ENCODE measurements at places on chromosomes 2 and 18.

DNA sequence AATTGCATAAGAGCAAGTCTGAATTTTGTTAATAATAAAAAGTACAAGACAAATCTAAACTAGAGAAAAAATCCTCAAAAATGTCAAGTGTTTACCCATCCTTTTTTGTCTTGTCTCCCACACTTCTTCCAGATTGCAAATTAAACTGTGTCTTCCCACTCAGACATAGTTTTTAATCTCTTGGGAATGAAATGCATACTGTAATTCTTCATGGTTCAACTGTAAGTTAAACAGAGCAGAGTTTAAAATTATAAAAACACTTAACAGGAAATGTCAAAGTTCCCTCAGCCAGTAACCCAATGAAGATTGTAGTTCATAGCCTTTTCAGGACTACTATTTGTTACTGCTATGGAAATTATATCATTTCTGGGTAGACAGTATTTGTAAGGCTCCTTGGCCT, 171.8 kb downstream of the UBE2E3 start:
- DNase-seq = no peak

GRCh38 chr18:21439431-21439846, 161.1 kb downstream of the ESCO1 start:
- DNase-seq = no peak

GRCh38 chr2:96550787-96551604, 14.4 kb downstream of the ARID5A start:
- no peak for DNase-seq

GRCh38 chr2:147351784-147352183, 493.0 kb upstream of the ACVR2A start:
- peak; percentile 54 for DNase-seq

GRCh38 chr18:26183395-26184112, 42.7 kb upstream of the TAF4B start:
- no peak for DNase-seq

GRCh38 chr18:77113361-77114151, 19.0 kb downstream of the MBP start:
- DNase-seq = no peak

DNA sequence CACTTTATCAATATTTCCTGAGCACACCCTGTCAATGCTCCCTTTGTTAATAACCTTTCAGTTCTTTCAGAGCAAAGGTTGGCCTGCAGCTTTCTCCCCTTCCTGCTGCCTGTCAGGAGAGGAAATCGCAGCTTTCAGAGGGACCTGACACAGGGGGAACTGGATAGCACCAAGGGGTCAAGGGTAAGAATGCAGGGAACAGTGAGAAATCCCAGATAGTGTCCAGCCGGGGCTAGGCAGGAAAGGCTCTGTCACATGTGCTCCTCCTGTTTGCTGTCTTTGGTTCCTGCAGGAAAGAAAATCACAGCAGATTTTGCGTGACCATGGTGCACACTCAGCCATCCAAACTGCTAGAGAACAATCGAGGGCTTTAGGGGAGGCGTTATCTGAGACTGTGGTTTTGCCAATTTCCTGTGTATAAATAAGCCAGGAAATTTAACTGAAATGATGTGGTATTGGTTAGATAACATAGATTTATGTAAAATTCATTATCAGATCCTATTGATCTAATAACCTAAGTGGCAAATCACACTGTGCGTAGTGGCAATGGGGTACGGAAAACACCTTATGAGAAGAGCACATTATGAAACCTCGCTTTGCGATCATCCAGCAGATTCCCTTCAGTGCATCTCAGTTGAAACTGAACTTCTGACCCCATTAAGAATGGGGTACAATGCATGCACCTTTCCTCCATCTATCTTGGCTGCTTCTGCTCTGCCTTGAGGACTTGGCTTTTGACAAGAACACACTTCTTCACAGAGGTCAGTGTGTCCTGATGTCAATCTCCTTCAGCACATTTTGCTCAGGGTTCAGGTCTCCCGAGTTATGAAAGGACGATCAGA, 178.0 kb downstream of the ICOS start:
- DNase-seq = no peak

- DNase-seq = peak; percentile 31
Observed at GRCh38 chr2:19312949-19313348, 45.5 kb downstream of the OSR1 start.

DNA sequence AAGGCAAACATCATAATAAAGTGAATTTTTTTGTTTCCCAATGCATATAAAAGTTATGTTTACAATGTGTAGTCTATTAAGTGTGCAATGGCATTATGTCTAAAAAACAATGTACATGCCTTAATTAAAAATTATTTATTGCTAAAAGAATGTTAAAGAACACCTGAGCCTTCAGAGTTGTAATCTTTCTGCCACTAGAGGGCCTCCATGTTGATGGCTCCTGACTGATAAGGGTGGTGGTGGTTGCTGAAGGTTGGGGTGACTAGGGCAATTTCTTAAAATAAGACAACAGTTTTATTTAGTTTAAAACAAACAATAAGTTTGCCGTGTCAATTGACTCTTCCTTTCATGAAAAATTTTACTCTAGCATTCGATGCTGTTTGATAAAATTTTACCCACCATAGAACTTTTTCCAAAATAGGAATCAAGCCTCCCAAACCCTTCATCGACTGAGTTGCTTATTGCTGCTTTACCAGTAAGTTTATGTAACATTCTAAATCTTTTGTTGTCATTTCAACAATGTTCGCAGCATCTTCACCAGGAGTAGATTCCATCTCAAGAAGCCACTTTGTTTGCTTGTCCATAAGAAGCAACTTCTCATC, 32.3 kb downstream of the MAP3K2 start:
- DNase-seq = no peak
